ENCODE measurements at places on chromosomes 16 and 17.

- DNase-seq, result no peak
Measured at GRCh38 chr17:67818110-67819002, 6.9 kb upstream of the BPTF start.

GRCh38 chr17:59330053-59330942 lies 1.2 kb upstream of the YPEL2 start:
- no peak for DNase-seq

DNA sequence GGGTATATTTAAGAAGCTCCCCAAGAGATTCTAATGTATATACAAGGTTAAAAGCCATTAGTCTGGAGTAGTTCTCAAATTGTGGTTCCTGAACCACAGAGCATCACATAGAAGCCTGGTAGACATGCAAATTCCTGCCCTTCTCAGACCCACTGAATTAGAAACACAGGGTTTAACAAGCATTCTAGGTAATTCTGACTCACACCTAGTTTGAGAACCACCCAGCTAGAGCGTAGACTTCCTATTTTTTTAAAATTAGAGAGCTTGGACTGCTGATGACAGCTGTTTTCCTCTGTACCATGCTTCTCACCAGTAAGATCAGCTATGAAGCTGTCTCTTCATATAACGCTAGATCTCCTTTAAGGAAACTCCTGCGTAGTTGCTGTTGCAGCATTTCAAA lies 50.6 kb downstream of the HS3ST3B1 start:
- no peak for DNase-seq

DNA sequence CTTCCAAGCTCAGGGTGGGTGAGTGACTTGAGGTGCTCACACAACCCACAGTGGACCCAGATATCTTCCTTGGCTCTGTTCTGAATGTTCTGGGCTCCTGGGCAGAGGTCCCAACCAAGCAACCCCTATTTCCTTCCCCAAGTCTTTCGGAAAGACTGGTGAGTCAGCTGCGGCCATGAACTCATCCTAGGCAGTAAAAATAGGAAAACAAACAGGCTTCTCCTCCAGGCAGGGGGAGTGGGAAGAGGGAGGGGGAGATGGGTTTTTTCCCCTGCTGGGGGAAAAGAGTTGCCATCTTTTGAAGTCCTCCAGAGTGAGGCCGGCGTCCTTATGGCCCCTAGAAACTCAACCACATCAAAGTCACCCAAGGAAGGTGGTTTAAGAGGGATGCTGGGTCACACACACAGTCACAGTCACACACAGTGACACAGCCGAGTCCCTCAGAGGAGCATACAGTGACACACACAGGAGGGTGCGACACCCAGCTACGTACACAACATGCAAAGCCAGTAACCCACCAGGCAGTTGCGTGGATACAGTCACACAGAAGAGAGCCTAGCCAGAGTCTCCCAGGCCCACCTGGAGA lies 16.0 kb upstream of the DLX4 start:
- DNase-seq, result no peak

- DNase-seq, result no peak
Measured at GRCh38 chr17:68785565-68786486, 169.4 kb downstream of the ABCA8 start.

DNA sequence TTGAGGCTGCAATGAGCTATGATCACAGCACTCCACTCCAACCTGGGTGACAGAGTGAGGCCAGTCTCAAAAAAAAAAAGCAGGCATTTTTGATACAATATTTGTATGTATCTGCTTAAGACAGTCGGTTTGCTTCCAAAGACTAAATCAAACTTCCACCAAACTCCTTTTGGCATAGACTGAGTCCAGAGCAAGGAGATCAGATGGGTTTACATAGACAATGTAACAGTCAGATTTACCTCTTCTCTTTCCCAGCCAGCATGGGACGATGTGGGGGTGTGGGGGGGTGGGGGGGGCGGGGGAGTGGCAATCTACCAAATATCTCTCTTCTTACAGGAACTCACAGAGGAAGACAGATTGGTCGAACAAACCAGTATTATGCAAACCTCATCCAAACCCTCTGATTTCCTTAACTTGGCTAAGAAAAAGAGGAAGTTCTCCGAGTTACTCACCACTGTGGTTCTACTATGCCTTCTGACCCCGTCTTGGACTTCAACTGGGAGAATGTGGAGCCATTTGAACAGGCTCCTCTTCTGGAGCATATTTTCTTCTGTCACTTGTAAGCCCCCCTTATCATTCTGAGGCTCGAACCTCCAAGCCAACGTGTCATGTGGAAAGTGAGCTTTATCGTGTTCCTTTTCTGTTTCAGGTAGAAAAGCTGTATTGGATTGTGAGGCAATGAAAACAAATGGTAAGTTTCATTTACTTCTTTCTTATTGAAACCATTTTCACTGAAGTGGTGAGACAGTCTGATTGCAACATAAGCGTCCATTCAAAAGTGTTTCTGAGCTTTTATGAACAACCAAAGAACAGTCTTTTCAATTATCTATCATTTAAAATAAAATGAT lies at the start of gene MILR1:
TSS of gene MILR1 (plus strand) at position 451 of the 848 bp plus-strand sequence. CDS start at position 505, 54 bp downstream.
- DNase-seq, result no peak

DNA sequence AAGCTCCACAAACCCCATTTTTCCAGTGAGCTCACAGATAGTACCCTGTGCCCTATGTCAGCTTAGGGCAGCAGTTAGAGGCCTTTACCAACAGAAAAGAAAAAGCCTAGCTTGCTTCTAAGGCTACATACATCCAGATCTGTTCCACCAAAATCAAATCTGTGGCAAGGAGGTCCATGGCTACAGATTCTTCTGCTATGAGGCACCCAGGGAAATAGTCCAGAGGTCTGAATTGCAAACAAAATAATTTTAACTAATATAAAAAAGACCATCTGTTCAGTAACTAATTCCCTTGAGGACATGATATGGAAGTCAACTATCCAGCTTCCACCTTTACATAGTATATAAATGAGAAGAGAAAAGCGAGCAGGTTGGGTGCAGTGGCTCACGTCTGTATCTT lies 129.3 kb downstream of the PARN start:
- DNase-seq, result no peak

- no peak for DNase-seq
Measured at GRCh38 chr17:72764632-72765041, 327.9 kb downstream of the SLC39A11 start.

- DNase-seq, result no peak
Measured at GRCh38 chr16:88684569-88685155, 1.6 kb downstream of the SNAI3 start.

Data from stimulated activated CD4-positive, alpha-beta T cell treated with anti-CD3 and anti-CD28 coated beads, TNF-alpha, amount 100 ng/mL, for 1 hour (primary cell).